Mucosa of descending colon (tissue), 3 donors: ENCODE measurements at places on chromosomes 7 and 10.
A peak's percentile ranks its signal among the peaks of the same experiment; 100 is the strongest.

GRCh38 chr10:114874827-114875411 lies 53.3 kb downstream of the FHIP2A start:
- DNase-seq, result no peak

DNA sequence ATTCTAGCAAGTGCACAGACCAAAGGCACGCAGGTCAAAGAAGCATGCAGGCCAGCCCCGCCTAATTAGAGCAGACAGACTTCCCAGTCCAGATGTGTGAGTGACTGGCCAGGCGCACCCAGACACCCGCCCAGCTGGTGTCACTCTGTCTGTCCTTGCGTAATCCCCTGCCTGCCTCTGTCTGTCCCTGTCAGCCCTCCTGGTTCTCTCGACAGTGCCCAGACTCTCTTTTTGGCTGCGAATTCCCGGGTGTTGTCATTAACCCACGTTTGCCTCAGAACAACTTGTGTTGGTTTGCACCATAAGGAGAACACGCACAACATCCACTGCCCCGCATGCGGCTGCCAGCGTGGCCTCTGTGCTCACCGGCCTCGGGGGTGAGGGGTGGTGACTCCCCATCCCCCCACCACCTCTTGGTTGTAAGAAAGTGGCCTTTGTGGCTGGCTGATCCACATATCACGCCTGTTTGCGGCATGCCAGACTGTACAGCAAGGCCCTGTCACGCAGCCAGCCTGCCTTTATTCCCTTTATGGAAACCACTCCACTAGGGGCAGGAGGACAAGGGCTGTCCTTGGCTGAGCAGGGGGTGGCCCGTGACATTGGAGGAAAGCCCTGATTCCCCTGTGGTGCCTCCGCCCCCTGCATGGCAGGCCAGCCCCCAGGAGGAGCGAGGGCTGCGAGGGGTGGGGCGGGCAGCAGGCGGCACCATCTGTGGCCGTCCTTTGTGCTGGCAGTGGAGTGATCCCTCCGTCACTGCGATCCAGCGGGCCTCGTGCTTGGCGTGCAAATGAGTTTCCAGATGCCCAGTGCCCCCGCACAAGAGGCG lies 72.8 kb upstream of the PPIF start:
- no peak for DNase-seq

- DNase-seq, result no peak
Observed at GRCh38 chr7:16235147-16236114, 185.9 kb downstream of the CRPPA start.

DNA sequence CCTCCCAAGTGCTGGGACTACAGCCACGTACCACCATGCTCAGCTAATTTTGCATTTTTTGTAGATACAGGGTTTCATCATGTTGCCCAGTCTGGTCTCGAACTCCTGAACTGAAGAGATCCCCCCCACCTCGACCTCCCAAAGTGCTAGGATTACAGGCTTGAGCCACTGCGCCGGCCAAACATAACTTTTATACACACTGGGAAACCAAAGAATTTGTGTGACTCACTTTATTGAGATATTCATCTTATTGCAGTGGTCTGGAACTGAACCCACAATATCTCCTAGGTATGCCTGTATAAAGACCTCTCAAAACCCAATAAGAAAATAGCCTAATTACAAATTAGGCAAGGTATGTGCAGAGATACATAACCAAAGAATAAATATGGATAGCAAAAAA lies 182.6 kb upstream of the FEZF1 start:
- no peak for DNase-seq

- DNase-seq, result no peak
Observed at GRCh38 chr7:26469188-26469587, 177.5 kb downstream of the SNX10 start.

DNA sequence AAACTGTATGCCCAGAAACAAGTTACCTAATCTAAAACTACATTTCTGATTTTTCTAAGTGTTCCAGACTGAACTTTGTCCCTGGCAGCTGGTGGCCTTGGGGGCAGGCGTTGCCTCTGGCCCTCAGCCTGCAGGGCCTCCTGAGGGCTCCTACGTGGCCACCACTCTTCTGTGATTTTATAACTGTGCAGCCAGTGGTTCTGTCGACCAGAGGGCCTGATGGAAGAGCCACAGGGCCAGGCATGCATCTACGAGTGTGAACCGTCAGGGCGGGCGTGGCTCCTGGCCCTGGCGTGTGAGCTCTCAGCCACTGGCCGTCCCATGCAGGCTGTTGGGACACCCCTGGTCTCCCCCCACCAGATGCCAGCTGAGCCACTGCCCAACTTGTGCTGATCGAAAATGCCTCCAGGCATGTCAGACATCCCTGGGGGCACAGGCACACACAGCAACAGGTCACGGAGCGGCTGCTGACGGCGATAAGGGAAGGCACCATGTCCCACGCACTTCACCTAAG lies 173.4 kb downstream of the ZMYND11 start:
- DNase-seq, result peak; percentile 14

DNA sequence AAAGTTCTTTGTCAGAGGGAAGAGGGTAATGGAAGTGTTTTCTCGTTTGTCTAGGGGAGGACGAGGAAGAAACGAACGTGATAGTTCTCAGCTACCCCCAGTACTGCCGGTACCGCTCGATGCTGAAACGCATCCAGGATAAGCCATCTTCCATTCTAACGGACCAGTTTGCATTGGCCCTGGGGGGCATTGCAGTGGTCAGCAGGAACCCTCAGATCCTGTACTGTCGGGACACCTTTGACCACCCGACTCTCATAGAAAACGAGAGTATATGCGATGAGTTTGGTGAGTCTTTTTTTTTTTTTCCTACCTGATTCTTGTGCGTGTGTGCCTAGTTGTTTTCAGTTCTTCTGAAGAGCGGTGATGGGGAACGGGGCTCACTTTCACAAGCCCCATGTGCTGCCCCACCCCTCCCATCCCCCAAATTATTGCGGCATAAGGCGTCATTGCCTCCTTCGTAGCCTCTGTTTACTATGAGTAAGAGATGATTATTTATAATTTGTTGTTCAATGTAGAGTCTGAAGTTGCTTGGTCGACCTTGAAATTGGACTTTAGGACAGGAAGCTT lies 98.6 kb downstream of the ARID5B start:
- DNase-seq, result no peak

GRCh38 chr10:53166325-53166724 lies 393.7 kb upstream of the MBL2 start:
- DNase-seq, result no peak

- no peak for DNase-seq
Observed at GRCh38 chr10:55063811-55064210, 262.8 kb upstream of the PCDH15 start.
